ENCODE measurements at places on chromosomes 5 and 9. TPM values are rescaled to one million over a fixed set of nuclear protein-coding genes. Genes with fewer than 3 reads are reported as not detected.
A peak's percentile ranks its signal among the peaks of the same experiment; 100 is the strongest.

CDH18 gene
- 5.3 TPM for total RNA-seq

MARCOL gene
- not detected for total RNA-seq

PCDHGB5 gene
- total RNA-seq, result 0.10 TPM

ACOT12 gene
- total RNA-seq, result not detected

UQCRQ gene
- 275 TPM for total RNA-seq

DNA sequence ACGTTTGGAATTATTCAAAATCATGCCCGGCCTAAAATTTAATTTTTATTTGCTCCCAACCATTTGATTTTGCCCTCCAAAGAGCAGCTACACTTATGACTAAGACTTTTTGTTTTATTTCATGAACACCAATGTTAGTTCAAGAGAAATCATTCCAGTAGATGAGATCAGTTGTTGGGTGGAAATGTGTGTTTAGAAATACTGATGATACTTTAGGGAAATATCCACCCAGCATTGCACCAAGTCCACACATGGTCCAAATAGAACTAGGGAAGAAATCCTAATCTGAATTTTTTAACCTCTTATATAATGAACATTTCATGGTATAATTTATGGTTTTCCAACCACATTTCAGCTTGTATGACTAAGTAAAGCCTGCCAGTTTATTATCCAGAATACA lies 28.3 kb upstream of the GOLPH3 start:
- DNase-seq, result no peak

DNA sequence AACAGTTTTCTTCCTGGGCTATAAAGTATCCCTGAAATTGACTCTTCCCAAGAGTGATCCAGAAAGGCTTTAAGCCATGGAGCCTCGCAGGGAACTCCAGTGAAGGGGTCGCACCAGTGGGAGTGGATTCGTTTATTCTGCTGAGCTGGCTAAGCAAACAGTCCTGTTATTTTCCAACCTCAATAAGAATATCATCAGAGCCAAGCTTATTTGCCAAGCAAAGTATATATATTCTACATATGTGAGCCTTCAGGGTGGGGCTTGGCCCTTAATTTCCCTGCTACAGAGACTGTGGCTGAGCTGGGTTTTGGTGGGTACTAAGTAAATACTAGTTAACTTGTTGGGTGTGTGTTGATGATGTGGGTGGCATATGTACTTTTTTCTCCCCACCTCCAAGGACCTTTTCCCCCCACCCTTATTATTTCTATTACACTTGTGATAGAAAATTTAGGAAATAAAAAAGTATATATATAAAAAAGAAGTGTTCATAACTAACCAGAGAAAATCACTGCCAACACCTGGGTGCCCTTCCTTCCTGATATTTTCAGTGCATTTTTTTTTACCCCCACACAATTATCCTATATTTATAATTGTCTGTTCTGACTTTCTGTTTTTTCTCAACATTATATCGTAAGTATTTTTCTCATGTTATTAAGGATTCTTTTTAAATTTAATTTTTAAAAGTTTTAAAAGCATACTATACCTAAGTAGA lies 5.3 kb downstream of the GSN start:
- no peak for DNase-seq

- DNase-seq, result no peak
These were observed 24.5 kb downstream of the FGD3 start for GRCh38 chr9:92971776-92972175.

DNA sequence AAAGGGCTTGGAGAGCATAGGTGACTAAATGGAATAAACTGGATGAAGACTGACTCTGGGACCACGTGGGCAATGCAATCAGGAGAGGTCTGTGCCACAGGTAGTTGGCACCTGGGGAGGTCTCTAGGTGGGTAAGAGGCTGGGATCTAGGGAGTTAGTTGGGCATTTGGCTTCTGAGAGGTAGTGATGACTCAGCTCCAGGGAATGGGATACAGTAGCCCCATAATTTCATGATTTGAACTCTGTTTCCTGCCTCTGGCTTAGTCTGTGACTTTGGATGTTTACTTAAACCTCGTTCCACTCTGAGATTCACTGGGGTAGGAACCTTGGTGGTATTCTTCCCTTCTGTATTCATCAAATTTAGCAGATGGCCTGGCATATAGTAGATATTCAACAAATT lies 240.8 kb downstream of the KIF4B start:
- no peak for DNase-seq

DNA sequence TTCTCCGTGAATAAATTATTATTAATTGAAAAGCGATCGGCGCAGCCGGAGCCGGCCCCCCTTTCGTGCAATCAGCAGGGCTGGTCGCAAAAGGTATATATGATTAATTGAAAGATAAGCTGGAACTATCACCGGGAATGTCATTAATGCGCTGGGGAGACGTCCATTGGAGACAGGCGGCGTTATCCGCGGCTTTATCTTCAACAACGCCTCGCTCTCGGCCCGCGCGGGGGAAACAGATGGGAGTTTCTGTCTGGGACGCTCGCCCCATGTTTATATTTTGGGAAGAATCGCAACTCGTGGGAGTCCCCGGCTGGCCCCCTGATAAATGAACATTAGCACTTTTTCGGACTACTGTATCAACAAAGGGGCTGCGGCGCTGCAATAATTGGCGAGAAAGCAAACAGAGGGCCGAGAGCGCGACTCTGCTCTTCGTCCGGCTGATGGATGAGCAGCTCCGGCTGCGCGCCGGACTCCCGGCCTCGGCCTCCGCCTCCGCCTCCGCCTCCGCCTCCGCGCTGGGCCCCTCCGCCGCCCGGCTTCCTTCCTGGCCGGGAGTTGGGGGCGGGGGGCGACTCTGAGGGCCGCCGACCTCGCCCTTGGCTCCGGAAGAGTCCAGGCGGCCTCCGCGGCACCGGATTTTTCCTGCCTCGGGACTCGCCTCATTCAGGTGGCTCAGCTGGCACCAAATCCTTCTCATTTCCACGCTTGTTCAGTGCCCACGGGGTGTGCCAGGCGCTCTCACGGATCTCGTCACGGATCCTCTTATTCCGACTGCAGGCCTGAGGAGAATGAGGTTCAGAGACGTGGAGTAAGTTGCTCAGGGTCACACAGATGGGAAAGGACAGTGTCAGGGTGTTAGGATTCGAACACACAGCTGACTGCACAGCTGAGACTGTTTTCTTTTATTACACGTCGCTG lies 3.6 kb upstream of the NKX2-5 start:
- no peak for DNase-seq

DNA sequence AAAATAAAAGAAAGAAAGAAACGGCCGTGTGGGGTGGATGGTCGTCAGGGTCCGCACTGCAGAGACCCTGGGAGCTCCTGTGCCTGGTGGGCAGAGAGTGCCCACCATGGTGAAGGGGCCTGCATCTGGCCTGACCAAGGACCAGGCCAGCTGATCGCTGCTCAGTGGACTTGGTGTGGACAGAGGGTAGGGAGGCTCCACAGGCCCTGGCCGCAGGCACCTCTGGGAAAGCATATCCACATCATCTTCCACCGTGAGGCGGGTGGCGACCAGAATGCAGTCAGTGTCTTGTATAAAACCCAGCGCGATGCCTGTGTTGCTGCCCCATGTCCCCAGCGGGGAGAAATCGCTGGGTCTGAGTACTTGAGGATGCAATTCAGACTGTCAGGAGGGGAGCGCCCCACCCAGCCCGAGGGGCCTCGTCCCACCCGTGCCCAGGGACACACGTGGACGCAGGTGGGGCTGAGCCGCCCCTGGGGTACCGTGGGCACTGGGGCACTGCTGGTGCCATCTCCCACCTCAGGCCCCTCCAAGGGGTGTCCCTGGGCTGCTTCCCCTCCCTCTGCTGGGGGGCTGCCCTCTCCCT lies 27.8 kb upstream of the SLC6A19 start:
- no peak for DNase-seq

DNA sequence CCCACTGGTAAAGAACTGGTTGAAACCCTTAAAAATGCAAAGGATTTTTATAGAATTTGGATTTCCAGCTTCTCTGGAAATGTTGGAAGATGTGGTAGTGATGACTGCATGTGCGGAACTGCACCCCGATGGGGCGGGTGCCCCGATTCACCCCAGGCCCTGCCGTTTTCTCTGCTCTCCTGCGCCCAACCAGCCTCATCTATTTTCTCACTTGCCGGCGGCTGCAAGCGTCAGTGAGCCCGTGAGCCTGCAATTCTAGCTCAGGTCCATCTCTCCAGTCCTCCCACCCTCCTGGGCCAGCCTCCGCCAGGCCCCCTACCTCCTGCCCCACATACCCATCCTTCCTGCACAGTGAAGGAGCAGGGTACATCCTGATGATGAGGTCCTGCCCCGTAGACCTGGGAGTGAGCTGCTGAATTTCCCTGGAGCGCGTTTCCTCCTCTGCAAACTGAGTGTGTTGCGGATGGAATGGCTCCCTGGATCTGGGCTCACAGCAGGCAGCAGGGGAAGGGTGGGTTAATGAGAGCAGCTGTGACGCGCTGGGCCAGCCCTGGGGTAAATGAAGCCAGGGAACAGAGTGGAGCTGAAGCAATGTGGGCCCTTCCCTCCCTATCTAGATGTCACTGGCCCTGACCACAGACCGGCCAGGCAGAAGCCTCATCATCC lies 45.9 kb upstream of the PHYKPL start:
- DNase-seq, result no peak

DNA sequence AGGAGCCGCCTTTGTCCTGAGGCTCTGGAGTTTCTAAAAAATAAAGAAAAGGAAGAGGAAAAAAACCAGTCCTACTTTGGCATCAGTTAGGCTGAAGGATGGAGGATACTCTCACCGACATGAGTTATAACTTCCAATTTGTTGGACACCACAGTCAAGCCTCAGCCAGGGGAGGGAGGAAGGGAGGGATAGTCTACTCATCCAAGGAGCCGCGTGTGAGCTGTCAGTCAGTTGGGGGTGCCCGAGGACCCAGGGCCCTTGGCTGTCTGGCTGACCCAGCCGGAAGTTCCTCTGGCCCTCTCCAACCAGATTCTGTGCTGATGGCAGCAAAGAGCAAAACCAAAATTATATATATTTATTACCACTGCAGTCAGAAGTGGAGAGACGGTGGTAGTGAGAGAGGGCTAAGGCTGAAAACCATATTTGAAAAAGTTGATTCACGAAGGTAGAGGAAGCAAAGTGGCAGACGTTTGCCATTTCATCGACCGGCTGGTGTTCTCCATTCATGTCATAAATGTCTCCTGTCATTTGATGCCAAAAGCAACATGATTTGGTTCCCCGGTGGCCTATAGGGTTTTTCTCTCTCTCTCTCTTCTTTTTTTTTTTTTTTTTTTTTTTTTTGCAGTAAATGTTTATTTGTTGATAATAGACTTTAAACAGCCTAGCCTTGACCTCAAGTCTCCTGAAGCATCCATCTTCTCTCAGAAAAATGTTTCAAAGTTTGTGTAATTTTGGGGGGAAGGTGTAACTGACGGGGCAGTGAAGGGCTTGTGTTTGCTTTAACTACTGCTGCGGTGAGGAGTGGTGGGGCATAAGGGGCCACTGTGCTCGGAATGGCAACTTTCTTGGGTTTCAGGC lies 7.6 kb downstream of the LMX1B start:
- DNase-seq, result no peak

DNA sequence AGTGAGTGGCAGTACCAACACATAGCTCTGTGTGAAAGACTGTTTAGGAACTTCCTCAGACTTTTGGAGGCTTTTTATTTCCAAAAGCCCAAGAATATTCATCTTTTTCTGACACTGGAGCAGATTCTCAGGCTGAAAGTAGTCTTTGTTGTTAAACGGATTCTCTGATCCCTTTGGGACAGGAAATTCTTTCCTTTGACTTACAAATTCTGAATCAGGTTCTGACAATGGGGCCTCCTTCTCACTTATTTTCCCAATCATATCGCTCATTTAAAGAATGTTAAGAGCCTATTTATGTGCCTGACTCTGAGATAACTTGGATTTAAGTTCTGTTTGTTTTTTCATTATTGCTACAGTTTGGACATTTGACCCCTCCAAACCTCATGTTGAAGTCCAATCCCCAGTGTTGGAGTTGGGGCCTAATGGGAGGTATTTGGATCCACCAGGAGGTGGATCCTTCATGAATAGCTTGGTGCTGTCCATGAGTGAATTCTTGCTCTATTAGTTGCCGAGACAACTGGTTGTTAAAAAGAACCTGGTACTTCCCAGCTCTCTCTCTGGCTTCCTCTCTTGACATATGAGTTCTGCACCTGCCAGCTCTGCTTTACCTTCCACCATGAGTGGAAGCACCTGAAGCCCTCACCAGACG lies 4.1 kb upstream of the ADGRV1 start:
- no peak for DNase-seq

DNA sequence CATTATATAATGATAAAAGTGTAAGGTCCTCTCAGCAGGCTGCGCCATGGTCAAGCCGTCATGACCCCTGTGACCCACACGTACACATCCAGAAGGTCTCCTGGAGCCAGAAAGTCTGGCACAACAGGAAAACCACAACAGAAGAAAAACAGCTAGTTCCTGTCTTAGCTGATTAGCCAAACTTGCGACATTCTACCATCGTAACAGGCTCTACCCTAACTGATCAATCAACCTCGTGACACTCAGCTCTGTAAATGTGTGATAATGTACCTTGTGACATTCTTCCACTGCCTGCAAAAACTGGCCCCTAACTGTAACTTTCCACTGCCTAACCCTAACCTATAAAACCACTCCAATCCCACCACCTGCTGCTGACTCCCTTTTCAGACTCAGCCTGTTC lies 316.4 kb upstream of the TUSC1 start:
- peak; percentile 23 for DNase-seq

DNA sequence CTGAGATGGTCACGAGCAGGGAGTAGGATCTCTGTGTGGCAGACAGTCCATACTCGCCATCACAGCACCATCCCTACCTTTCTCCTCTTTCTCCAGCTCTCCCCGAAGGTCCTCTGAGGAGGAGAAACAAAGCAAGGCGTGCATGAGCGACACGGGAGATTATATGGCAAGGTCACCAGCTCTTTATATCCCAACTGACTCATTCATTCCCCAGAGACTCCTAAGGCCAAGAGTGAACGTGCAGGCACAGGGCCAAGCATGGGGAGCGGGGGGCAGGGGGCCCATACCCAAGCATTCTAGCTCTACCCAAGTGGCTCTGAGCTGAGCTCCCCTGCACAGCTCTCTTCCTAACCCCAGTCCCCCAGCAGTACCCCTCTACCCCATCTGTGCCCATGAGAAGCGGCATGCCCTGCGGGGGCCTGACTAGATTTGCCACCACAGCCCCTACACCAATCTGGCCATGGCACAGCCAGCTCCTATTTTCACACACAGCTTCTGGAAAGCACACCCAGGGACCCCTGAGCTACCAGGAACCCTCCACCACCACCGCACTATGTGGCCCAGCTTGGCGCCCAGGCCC lies 6.8 kb downstream of the TRIM7 start:
- no peak for DNase-seq
